Stimulated activated CD8-positive, alpha-beta memory T cell treated with anti-CD3 and anti-CD28 coated beads, Interleukin-2, amount 100 ng/mL, for 48 hours (primary cell): ENCODE measurements at places on chromosomes 6 and 20.

GRCh38 chr6:35161266-35161665 lies 20.1 kb upstream of the TCP11 start:
- no peak for DNase-seq

DNA sequence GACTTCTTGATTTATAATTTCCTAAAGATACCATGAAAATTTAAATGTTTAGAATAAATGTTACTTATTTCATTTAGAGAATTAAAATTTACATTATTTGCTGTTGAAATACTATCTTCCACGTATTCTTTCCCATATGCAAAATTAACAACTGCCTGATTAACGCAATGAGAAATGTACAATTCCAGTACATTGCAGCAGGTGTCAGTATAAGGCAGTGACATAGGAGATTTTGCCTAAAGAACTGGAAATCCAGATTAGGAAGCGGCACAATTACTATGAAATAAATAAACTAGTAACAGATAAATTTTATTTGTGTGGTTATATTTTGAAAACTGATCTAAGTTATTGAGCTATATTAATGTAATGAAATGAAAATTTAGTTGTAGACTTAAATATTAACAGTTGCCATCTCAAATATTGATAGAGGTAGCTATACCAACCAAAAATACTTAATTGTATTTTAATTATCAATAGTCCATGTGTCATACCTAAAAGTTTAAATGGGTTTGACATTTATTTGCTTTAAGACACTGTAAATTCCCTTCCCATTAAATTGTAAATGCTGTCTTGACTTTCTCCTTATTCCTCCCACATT lies 300.2 kb downstream of the UTRN start:
- no peak for DNase-seq

GRCh38 chr20:64011366-64011779 lies 24.6 kb upstream of the C20orf204 start:
- no peak for DNase-seq

GRCh38 chr6:35541836-35542235 lies 29.1 kb upstream of the TULP1 start:
- no peak for DNase-seq

DNA sequence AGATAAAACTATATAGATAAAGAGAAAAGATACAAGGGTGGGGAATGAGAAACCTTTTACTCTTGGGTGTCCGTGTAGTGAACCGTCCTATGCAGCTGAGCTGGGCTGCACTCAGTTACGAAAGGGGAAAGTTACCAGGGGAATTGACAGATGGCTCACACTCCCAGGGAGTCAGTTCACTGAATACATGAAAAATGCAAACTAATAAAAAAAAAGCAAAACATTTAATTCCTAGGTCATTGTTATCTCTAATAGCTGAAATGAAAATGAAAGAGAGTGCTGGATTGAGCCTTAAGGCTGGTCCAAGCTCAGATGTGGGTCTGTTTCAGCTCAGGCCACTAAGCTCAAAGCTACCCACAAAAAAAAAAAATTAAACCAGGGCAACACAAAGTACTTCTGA lies 138.0 kb downstream of the THBS2 start:
- DNase-seq = no peak

- no peak for DNase-seq
These were observed 100.0 kb upstream of the RIPOR2 start for GRCh38 chr6:25035512-25036435.
